ENCODE measurements at places on chromosomes 16 and 17. TPM values are rescaled to one million over a fixed set of nuclear protein-coding genes. Genes with fewer than 3 reads are reported as not detected.

The WNT3 gene
- total RNA-seq: 0.68 TPM

GRCh38 chr17:57143361-57143760 lies 58.3 kb downstream of the AKAP1 start:
- H3K27ac ChIP-seq: no peak overlapping the region
- H3K4me1 ChIP-seq: no peaks in the 10 kb centered on the region
- no peaks in the 10 kb centered on the region for H3K36me3 ChIP-seq
- DNase-seq: no peak
- no peaks in the 10 kb centered on the region for H3K27me3 ChIP-seq

GRCh38 chr16:6122401-6122800 lies 1024.8 kb upstream of the EEF2KMT start:
- no peak overlapping the region for H3K27ac ChIP-seq
- H3K4me1 ChIP-seq: no peaks in the 10 kb centered on the region
- H3K27me3 ChIP-seq: no peaks in the 10 kb centered on the region
- DNase-seq: no peak

DNA sequence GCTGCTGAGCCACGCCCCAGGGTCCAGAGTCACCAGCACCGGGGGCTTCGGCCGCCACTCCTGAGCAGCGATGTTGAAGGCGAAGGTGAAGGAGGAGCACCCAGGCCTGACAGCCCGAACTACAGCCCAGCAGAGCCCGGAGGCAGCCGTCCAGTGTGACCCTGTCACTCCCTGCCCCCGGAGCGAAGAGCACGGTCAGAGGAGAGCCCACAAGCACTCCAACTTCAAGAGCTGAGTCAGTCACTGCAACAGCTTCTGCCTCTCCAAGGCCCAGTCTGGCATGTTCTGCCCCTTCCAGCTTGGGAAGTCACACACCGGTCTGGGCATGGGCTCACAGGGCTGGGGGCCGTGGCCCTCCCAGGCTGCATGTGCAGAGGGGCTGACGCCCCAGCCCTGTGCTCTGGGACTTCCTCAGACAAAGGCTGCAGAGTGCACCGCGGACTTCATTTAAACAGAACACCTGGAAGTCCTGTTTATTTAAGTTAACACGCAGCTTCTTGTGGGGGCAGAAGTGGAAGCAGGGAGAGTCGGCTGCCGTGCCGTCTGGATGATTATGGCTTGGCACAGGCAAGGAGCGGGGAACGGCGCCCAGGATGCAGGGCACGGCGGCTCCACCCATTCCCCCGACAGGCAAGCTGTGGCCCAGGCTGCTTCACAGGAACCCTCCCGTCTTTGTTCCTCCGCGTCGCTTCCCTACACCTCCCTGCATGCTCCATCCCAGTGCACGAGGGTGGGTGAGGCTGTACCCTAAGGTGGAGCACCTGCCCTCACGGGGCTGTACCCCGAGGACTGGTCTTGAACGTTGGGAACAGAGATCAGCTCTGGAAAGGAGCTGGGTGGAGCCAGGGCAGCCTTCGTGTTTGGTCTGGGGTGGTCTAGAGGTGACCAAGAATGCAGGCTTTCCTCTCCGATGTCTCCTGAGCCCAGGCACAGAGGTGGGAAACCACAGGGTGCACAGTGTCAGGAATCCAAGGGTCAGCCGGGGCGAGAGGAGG lies 68.9 kb upstream of the METRNL start:
- no peaks in the 10 kb centered on the region for H3K27me3 ChIP-seq
- peak overlapping the region; percentile 66 for H3K27ac ChIP-seq
- DNase-seq: peak; percentile 94
- H3K36me3 ChIP-seq: no peaks in the 10 kb centered on the region
- peaks cover 16% of the 10 kb centered on the region for H3K4me1 ChIP-seq

DNA sequence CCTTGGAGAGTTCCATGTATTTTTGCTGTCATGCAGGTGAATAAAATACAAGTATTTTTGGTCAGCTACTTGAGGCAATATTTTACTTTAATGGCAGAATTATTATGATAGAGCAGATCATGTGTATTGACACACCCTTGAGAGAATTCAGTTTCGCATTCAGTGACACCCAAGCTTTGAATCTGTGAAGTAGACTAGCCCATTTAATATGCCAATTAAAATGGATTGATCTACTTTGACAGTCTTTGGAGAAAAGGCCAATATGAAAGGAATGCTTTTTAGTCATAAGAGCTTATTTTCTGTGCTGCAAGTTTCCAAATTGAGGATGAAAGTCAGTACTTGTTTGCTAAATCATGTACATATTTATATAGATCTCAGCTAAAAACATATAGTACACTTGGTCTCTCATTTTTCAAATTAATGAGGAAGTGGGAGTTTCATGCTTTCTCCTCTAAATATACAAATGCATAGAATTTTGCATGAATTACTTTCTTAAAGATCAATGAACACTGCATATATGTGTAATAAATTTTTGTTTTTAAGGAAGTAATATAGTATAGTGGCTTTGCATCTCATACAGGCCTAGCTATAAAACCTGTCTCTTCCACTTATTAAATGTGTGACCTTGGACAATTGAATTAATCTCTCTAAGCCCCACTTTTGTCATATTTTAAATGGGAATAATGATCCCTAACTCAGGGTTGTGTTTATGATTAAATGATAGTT lies 161.5 kb downstream of the PHKB start:
- no peaks in the 10 kb centered on the region for H3K36me3 ChIP-seq
- no peak for DNase-seq
- H3K4me3 ChIP-seq: no peak overlapping the region
- H3K27me3 ChIP-seq: no peaks in the 10 kb centered on the region

GRCh38 chr16:81443688-81444447 lies 740 bp upstream of the CMIP start:
- no peaks in the 10 kb centered on the region for H3K27me3 ChIP-seq
- H3K4me1 ChIP-seq: peaks cover 40% of the 10 kb centered on the region
- DNase-seq: peak; percentile 26
- no peaks in the 10 kb centered on the region for H3K36me3 ChIP-seq

DNA sequence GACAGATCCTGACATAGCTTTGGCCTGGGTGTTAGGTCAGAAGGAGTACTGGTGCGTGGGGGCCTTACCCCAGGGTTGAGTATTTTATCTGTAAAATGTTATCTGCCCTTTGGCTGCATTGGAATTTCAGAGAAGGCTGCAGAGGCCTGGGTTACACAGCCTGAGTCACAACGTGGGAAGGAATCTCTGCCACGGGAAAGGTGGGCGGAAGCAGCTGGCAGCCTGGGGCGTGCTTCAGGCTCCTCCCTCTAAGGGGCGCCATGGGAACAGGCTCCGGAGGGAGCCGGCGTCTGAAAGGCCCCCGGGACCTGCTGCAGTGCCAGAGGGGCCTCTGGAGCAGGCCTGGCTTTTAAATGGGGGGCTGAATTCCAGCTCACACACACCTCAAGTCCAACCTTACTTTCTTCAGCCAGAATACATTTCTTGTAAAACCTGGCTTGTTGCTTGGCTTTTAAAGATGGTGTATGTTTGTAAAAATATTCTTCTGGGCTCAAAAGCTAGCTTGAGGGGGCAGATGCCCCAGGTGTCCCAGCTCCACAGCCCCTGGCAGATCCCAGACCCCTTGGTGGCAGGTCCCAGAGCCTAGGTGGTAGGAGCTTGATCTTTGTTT lies 142.2 kb downstream of the RAB11FIP4 start:
- DNase-seq: peak; percentile 30
- peaks cover 26% of the 10 kb centered on the region for H3K36me3 ChIP-seq
- H3K27me3 ChIP-seq: no peaks in the 10 kb centered on the region
- H3K27ac ChIP-seq: no peak overlapping the region
- H3K4me1 ChIP-seq: peaks cover 27% of the 10 kb centered on the region

DNA sequence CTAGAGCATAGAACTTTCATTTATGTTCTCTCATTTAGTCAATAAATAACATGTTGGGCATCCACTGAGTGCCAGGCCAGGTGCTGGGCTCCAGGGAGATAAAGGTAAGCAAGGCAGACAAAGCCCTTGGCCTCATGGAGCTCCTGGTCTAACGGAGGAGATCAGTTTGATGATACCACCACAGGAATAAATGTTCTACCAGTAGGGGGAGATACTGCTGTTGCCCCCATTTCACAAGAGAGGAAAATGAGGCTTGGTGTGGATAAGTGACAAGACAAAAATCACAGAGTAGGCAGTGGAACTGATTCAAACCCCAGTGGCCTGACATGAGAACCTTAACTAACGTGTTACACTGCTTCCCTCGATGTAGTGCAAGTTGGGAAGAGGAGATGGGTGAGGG lies 80.4 kb upstream of the ERCC4 start:
- no peak overlapping the region for H3K4me3 ChIP-seq
- H3K27me3 ChIP-seq: no peaks in the 10 kb centered on the region

The TSNAXIP1 gene
- 3.2 TPM for total RNA-seq

DNA sequence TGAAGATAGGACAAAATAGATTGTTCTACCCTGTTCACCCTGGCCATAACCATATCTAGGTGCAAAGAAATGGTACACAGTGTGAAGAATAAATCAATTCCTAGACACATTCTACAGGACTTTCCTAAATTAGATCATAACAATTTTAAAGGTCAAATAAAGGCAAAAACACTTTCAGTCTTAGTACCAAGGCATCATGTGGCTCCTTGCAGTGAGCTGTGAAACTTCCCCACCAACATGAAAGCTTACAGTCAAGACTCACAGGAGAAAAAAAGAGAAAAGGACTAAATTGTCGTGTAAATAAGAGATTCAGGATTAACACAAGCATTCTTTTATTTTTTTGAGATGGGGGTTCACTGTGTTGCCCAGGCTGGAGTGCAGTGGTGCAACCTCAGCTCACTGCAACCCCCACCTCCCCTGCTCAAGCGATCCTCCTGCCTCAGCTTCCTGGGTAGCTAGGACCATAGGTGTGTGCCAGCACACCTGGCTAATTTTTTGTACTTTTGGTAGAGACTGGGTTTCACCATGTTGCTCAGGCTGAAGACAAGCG lies 14.2 kb downstream of the NSMCE1 start:
- H3K27me3 ChIP-seq: no peaks in the 10 kb centered on the region
- no peak overlapping the region for H3K27ac ChIP-seq
- peaks cover 6% of the 10 kb centered on the region for H3K36me3 ChIP-seq
- DNase-seq: no peak
- no peaks in the 10 kb centered on the region for H3K4me1 ChIP-seq

DNA sequence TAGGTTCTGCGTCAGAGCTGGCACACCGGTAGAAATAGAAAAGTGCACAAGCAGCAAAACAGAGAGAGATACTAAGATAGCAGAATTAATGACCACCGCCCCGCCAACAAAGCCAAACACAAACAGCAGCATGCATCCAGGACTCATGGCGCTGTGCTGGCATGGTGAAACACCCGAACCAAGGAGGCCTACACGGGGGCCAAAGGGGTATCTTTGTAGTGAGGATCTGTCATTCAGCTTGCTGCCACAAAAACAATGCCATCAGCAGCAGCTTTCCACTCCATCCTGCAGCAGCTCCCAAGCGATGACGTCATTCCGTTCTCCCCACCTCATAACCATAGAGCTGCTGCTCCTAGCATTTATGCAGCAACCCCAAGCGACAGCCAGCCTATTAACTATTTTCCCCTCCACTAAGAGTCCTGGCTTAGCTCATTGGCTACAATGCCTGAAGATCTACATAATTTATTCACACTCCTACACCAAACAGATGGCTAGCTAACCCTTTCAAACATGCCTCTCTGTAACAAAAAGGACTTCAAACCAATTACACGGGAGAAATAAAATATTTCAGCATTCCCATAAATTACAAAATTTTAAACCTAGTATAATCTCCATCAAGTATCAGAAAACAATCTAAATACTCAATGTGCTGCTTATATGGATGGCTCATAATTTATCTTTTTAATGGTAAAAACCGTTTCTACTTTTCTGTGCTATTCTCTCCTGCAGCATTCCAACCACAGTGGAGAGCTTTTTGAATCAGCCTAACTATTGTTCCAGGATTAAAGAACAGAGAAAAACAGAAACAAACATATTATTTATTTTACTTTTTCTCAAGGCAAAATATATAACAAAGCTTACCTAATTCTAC lies 73.9 kb downstream of the SPAG9 start:
- H3K27me3 ChIP-seq: no peaks in the 10 kb centered on the region
- H3K4me3 ChIP-seq: no peak overlapping the region
- H3K27ac ChIP-seq: peak overlapping the region; percentile 15
- peaks cover 27% of the 10 kb centered on the region for H3K4me1 ChIP-seq
- peak; percentile 60 for DNase-seq

DNA sequence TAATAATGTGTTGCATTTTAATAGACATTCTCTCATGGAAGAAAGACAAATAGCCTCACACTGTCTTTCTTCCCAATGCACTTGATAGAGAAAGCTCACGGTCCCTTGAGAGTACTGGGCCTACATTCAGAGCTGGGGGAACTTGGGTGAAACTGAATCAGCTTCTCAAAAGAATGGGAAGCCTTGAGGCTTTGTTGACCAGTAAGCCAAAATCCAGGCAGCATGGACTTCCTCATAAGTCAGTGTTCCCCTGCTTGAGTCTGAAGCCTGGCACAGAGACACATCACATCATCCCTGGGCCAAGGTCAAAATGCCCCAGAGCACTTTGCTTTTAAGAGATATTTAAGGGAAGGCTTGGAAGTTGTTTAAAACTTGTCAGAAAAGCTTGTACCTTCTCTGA lies 302.2 kb upstream of the SALL1 start:
- H3K27ac ChIP-seq: no peak overlapping the region
- no peak for DNase-seq
- no peaks in the 10 kb centered on the region for H3K4me1 ChIP-seq
- no peak overlapping the region for H3K4me3 ChIP-seq

GRCh38 chr17:14791221-14791620 lies 473.9 kb downstream of the PMP22 start:
- DNase-seq: no peak
- H3K4me1 ChIP-seq: no peaks in the 10 kb centered on the region
- H3K36me3 ChIP-seq: no peaks in the 10 kb centered on the region
- no peak overlapping the region for H3K4me3 ChIP-seq
- no peaks in the 10 kb centered on the region for H3K27me3 ChIP-seq
- no peak overlapping the region for H3K27ac ChIP-seq

DNA sequence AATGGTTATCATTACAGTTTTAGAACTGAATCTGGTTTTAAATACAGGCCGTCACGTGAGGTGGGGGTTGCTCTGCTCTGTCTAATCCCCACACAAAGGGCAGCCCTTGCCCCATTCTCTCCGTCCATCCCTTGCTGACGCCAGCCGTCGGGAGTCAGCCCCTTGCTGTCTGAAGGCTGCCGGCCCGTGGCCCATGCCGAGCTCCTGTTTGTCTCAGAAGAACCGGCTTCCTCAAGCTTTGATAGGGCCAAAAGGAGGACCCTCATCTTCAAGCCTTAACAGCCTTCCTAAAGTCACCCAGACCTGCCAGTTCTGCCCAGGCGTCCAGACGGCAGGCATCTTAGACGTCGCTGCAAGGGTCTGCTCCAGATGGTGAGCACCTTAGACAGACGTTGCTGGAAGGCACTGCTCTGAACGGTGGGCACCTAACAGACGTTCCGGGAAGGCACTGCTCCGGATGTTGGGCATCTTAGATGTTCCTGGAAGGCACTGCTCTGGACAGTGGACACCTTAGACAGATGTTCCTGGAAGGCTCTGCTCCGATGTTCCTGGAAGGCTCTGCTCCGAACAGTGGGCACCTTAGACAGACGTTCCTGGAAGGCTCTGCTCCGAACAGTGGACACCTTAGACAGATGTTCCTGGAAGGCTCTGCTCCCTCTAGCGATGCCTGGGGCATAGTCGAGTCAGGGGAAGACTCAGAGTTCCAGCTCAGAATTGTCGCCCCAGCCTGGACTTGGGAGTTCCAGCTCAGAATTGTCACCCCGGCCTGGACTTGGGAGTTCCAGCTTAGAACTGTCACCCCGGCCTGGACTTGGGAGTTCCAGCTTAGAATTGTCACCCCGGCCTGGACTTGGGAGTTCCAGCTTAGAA lies 35.1 kb upstream of the CHMP6 start:
- no peak for DNase-seq
- no peak overlapping the region for H3K4me3 ChIP-seq
- no peaks in the 10 kb centered on the region for H3K27me3 ChIP-seq
- H3K36me3 ChIP-seq: no peaks in the 10 kb centered on the region
- H3K4me1 ChIP-seq: peaks cover 10% of the 10 kb centered on the region
- H3K27ac ChIP-seq: no peak overlapping the region
